ENCODE measurements at places on chromosomes 13 and 19.

GRCh38 chr13:94419304-94419924 is 60.1 kb downstream of the DCT start:
- DNase-seq: peak; percentile 51

DNA sequence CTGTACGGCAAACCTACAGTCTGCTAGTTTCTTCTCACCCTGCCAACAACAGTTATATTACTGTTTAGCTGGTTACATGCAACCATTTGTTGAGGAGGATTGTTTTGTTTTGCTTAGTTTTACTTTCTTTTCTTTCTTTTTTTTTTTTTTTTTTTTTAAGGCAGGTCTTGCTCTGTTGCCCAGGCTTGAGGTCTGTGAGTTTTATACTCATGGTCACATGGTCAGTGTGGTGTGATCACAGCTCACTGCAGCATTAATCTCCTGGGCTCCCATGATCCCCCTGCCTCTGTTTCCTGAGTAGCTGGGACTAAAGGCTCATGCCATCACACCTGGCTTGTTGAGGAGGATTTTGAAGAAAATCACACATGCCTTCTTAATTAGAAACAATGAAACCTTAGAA is 505.6 kb downstream of the GPC5 start:
- no peak for DNase-seq

DNA sequence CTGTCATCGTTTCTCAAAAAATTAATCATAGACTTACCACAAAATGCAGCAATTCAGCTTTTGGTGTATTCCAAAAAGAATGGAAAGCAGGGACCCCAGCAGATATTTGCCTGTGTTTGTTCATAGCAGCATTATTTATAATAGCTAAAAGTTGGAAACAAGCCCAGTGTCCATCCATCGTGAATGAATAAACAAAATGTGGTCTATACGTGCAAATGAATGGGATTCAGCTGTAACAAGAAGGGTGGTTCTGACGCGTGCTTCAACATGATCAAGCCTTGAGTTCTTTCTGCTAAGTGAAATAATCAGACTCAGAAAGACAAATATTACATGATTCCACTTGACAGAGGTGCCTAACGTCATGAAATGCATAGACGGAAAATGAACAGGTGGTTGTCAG is 36.4 kb downstream of the PSG11 start:
- no peak for DNase-seq

GRCh38 chr19:34265221-34265650 is 10.9 kb downstream of the GARRE1 start:
- no peak for DNase-seq

GRCh38 chr13:60435762-60436374 is 38.8 kb downstream of the TDRD3 start:
- DNase-seq: no peak

GRCh38 chr19:6069268-6069791 is 41.0 kb downstream of the RFX2 start:
- no peak for DNase-seq

- DNase-seq: no peak
These were observed 5.0 kb upstream of the ARHGAP45 start for GRCh38 chr19:1061987-1062386.

DNA sequence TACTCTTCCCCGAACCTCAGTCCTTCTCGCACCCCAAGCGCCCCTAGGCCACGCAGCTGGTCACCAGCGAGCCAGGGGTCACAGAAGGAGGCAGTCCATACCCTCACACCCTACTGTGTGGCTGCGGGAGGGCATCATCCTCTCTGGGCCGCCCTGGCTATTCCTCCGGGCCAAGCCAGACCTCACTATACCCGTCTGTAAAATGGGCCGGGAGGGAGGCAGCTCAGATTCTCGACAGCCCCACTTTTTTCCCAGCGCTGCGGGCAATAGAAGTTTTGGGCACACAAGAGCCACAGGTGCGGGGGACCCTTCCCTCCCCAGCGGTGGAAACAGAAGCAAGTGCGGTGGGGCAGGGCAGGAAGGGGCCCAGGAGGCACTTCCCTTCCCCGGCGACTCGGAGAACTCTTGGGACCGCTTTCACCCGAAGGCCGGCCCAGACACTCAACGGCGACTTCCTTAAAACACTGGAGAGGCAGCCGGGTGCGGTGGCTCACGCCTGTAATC is 5.6 kb upstream of the ARRDC2 start:
- DNase-seq: no peak

- DNase-seq: no peak
These were observed 222.8 kb upstream of the NBEA start for GRCh38 chr13:34719060-34719875.

DNA sequence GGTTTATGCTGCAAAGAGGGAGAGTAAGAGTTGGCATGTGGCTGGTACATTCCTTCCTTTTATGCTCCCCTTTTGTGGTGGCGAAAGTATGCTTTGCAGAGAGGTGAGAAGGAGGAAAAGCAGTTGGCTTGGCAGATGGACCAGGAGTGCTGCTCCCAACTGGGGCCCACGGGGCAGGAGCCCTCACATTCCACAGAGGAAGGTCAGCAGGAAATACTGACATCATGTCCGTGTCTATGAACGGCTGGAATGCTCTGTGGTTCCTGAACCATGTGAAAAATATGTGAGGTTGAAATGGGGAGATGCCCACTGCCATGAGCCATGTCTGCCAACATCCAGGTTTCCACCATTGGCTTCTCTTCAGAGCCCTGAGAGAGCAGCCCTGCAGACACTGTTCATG is 33.3 kb upstream of the GAS6 start:
- DNase-seq: no peak

DNA sequence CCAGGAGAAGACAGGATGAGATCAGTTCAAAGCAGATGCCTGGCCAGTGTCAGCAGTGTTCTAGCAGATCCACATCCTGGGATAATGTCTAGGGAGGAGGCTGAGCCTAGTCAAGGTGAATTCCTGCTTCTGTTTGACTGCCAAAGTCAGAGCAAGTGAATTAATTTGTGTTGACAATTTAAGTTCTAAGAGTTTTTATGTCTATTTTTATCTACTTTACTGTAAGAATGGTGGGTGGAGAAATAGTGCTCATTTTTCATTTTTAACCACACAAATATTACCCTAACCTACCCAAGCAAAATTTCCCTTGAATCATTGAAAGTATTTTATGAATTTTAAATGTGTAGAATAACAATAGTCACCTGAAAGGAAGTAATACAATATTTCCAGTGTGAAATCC is 207.6 kb upstream of the SLC10A2 start:
- DNase-seq: no peak

DNA sequence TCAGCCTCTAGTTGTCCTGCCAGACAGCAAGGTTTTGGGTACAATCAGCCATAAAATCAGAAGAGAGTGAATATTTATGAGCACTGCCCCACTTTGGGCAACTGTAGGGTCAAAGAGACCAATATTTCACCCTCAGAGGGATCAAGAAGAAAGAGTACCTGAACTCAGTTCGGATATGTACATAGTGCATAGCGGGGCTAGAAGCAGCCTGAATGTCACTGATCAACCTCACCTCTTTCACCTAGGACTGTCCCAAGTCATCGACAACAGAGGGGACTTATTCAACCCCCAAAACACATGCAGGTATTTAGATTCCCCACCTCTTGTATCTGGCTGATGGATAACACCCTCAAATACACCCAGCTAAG is 446.9 kb downstream of the COG6 start:
- no peak for DNase-seq

DNA sequence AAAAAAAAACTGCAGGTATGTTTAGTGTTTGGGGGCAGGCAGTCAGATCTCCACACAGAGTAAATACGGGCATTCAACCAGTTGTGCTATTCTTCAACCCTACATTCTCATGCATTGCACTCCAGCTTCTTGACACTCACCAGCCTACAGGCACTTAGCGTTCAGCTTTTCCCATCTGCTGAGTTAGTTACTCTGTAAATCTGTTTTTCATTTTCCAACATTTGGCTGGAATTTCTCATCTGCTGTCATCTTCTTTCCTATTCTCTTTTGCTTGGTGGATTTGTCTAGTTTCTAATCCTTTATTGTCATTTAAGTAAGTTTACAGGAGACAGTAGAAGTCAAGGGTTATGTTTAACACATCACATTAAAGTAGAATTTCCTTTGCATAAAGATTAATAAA is 1318.9 kb downstream of the OLFM4 start:
- no peak for DNase-seq

GRCh38 chr19:56114051-56114777 is 6.9 kb downstream of the ZNF787 start:
- no peak for DNase-seq

- DNase-seq: no peak
These were observed 302.6 kb downstream of the COG6 start for GRCh38 chr13:39957868-39958677.

GRCh38 chr13:41013835-41014234 is 5.3 kb downstream of the ELF1 start:
- no peak for DNase-seq

- no peak for DNase-seq
These were observed 7.1 kb upstream of the SHFL start for GRCh38 chr19:10079031-10079453.

DNA sequence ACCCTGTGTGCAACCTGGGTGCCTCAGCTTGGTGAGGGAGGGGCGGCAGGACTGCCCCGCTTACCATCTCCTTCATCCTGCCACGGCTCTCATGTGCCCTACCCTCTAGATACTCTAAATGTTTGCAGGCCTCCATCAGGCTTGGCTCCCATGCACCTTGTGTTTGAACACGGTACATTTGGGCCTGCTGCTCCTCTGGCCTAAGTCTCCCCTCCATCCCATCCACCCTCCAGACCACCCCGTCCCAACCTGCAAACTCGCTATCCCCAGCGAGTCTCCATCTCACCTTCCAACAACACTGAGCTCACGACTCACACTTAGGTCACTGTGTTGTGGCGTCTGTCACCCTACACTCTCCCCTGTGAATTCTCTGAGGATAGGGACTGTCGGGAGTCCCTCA is 274.2 kb downstream of the TEX29 start:
- DNase-seq: no peak

GRCh38 chr13:42011601-42012350 is 36.7 kb upstream of the DGKH start:
- DNase-seq: no peak

DNA sequence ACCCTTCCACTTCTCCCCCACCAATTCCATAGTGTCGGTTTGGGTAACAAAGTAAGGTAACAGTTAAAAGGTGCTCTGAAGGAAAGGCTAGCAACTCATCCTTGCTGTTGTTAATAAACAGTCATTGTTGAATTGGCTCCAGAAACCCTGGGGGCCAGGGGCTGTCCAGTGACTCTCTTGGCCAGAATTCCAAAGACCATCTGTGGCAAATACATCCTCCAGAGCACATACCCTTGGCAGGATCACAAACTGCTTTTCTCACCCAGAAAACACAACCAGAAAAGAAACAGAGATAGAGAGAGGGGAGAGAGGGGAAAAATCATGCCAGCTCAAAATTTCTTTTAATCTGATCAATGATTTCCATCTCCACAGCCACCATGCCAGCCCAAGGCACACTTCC is 22.1 kb downstream of the CACNA1A start:
- DNase-seq: no peak

GRCh38 chr19:5345895-5346386 is 5.3 kb upstream of the PTPRS start:
- DNase-seq: no peak

DNA sequence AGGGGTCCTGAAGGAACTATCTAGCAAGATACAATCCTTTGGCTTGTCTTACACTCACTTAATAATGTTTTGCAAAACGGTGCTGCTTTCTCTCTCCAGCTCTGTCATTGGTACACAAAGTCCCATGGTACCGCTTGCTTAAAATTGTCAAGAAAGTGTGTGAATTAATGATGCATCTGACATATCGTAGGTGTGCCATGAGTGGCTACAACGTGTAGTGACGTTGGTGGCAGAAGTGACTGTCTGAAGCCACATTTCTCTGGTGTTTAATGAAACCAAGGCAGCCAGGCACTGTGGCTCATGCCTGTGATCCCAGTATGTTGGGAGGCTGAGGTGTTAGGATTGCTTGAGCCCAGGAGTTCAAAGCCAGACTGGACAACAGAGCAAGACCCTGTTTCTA is 2.6 kb downstream of the HSH2D start:
- DNase-seq: no peak

DNA sequence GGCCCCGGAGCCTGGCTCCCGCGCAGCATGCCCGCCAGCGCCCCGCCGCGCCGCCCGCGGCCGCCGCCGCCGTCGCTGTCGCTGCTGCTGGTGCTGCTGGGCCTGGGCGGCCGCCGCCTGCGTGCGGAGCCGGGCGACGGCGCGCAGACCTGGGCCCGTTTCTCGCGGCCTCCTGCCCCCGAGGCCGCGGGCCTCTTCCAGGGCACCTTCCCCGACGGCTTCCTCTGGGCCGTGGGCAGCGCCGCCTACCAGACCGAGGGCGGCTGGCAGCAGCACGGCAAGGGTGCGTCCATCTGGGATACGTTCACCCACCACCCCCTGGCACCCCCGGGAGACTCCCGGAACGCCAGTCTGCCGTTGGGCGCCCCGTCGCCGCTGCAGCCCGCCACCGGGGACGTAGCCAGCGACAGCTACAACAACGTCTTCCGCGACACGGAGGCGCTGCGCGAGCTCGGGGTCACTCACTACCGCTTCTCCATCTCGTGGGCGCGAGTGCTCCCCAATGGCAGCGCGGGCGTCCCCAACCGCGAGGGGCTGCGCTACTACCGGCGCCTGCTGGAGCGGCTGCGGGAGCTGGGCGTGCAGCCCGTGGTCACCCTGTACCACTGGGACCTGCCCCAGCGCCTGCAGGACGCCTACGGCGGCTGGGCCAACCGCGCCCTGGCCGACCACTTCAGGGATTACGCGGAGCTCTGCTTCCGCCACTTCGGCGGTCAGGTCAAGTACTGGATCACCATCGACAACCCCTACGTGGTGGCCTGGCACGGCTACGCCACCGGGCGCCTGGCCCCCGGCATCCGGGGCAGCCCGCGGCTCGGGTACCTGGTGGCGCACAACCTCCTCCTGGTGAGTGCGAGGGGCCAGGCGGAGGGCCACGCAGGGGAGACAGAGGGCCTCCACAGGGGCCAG is at the start of gene KL:
Gene KL (plus strand): TSS at position 10 of the 909 bp plus-strand sequence. CDS start 18 bp downstream, at position 28.
- DNase-seq: peak; percentile 12

DNA sequence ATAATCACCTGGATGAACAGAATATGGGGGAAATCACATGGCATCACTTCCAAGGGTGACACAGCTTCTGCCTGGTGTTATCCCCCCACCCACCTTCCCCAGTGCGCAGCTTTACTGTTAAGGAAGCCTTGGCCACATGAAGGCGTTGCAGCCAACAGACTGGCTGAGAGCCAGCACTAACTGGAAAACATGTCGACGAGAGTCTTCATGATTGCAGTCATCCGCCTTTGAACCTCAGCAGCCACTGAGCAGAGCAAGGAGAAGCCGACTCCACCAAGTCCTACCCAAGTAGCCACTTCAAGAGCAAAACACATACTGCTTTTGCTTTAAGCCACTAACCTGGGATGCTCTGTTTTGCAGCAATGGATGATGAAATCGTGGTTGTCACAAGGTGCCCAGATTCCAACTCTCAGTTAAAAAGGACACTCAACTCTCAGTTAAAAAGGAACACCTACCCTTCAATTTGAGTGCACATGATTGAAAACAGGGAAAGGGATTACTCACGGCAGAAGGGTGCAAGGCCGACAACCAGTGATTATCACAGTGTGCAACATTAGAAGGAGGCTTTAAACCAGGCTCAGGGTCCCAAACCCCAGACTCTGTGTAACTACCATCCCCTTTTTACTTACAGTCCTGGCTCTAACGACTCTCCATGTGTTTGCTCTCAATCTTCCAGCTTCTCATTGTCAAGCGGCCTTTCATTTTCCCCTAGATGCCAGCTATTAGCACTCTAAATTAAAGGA is 149.1 kb downstream of the KLF12 start:
- peak; percentile 81 for DNase-seq

- no peak for DNase-seq
These were observed 3.3 kb upstream of the CLPP start for GRCh38 chr19:6358003-6358402.
